ENCODE measurements at places on chromosomes 3 and 15.

DNA sequence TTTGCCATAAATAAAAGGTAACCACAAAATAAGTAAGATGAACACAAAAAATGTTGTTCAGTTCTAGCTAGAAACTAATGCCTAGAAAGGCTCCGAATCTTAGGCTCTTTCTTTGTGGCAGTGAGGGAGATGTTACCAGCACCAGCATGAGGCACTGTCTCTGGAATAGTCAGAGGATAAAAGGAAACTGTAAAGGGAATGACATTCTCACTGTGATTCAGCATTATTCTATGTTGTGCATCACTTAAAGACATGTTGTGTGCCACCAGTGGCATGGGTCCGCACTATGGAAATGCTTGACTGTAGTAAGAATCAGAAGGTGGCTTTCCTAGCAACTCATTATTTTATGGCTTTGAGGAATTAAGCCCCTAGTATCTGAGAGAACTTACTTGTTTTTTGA lies 70.8 kb downstream of the SEC22A start:
- DNase-seq: no peak

GRCh38 chr15:100801256-100801900 lies 78.3 kb upstream of the ALDH1A3 start:
- DNase-seq: no peak

- no peak for DNase-seq
These were observed 3.6 kb downstream of the RNF168 start for GRCh38 chr3:196499807-196500524.

DNA sequence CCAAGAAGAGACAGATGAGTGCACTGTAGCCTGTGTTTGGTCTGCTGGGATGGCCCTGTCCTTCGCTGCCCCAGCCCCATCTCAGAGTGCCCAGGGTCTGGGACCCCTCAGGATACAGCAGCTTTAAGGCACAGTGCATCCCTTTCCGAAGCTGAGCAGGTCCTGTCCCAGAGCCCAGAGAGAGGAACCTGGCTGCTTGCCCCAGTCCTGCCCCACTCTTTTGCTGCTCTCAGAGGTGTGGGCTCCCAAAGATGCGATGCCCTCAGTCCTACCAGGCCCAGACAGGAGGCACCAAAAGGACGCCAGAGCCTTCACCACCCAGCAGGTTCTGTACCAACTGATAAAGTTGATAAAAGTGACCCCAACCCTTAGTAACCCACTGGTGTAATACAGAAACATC lies 8.2 kb downstream of the PLCD1 start:
- DNase-seq: no peak

DNA sequence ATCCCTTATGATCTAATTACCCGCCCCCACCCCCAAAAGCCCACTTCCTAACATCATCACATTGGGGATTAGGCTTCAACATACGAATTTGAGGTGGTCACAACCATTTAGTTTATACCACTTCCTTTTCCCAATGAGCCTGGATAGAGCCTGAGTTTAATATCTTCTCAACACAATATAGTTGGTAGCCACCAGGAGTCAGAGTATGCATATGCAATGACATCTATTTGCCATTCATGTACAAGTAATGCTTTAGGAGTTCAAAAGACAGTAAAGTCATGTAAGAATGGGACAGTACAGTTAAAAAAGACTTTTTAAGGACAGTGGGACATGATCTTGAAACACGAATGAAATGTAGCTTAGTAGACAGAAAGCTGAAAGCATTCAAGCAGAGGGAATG lies 172.4 kb downstream of the DCLK3 start:
- no peak for DNase-seq

All from activated T-helper 2 cell treated with anti-CD3 and anti-CD28 coated beads, Interferon-gamma antibody, Interleukin-2, Interleukin-4, amounts not matched to agents 10 μg/mL and 5 μg/mL and 100 μg/mL, durations not matched to agents 14 hours and 24 hours and 36 hours (primary cell).